ENCODE measurements at places on chromosomes 11 and 22.

- peak; percentile 35 for DNase-seq
Observed at GRCh38 chr22:40714499-40715337, 35.4 kb downstream of the MCHR1 start.

DNA sequence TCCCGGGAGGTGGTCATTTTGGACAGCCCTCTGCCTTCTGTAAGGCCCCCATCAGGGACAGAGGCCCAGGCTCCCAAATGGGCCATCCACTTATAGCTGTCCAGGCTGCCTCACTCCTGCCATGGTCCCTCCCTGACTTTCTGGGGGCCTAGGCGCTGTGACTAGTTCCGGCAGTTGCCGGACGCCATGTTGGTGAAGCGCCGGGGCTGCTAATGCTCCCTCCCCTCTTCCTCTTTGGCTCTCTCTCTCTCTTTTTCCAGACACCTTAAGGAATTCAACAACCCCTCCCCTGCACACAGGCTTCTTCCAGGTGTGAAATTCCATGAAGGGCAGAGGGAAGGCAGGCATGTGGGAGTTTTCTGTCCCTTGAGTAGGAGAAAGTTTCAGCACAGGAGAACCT lies 445.6 kb downstream of the SOX6 start:
- DNase-seq: no peak

GRCh38 chr11:3040881-3041280 lies 16.3 kb downstream of the CARS1 start:
- DNase-seq: no peak

- DNase-seq: peak; percentile 22
Observed at GRCh38 chr22:30017375-30018223, 62.7 kb upstream of the HORMAD2 start.

- no peak for DNase-seq
Observed at GRCh38 chr11:113947994-113948393, 26.9 kb upstream of the HTR3A start.

DNA sequence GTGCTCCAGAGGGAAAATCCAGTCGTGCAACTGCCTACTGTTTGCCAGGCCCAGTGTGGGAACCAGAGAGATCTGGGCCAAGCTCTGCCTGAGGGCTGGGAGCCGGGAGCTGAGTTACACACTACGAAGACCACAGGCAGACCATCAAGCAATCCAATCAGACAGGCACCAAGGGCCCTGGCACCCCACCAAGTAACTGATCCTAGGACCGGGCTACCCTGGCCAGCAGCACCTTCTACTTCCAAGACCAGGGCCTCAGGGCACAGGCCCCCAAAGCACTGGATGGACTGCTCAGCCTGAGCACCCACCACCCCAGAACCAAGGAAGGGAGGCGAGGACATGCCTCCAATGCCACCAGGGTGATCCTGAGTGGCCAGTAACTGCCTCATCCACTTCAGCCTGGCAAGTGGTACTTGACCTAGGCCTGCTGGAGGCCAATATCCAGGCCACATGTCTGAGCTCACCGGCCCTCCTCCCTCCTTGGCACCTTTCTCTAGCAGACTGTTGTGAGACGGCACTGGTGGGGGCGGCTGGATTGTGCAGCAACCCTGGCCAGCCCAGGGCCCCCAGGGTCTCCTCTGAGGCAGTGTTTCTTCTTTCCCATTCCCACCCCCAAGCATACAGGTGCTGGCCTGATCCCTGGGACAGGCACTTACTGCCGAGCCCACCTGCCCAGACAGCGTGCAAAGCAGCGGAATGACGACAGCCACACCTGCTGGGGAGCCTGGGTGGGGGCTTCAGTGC lies 20.7 kb upstream of the ARFGAP3 start:
- DNase-seq: no peak

DNA sequence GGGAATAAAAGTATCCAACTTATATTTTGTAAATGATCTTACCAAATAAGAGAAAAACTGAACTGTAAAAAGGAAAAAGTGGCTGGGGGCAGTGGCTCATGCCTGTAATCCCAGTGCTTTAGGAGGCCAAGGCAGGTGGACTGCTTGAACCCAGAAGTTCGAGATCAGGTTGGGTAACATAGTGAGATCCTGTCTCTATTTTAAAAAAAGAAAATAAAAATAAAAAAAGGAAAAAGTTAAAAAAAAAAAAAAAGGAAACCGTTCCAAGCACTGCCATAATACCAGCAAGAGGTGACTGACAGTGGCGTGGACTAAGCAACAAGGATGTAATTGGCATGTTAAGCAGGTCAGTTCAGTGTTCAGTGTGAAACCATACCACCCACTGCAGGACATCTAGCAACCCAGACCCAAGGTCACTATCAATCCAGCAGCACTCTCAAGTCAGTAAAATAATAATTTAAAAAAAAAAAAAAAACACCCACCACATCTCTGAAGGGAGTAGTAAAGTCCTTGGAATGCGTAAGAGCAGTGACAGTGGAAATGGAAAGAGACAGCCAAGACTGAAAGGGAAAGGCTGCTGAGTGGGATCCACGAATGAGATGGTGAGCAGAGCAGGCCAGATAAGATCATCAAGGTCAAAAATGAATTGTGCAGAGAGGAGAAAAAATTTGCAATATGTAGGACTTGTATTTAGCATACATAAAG lies 43.6 kb downstream of the MAPK1 start:
- DNase-seq: peak; percentile 61

DNA sequence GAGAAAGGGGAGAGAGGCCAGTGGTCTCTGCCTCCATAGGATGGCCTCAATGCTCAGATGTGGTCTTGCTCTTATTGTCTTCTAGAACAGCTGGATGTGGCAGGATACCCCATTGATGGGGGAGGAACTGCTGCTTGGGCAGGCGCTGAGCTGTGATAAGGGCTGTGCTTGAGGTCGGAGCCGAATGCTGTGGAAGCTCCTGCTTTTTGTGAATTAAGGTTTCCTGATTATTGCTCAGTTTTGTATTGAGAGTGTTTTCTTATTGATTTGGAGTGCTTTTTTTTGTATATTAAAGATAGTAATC lies 57.2 kb downstream of the CABIN1 start:
- DNase-seq: no peak

Data from fibroblast of skin of back (primary cell).